Epithelial cell of esophagus (primary cell): ENCODE measurements at places on chromosomes 6 and 20.

DNA sequence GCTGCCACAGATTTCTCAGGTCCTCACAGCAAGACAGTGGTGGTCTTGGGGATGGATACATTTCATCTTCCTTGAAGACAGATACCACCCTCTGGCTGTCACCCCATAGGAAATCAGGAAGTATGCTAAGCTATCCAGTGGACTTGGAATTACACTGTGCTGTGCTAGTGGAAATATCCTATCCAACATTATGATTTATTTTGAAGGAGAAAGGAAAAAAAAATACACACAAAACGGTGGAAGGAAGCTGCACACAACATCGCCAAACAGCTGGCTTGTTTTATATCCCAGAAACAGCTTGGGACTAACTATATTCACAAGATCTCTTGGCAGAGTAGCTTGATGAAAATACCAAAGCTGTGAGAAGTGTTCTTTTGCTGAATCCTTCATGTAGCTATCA lies 257.6 kb downstream of the LAMA2 start:
- DNase-seq, result no peak

- DNase-seq, result no peak
Observed at GRCh38 chr6:166523782-166524559, 62.5 kb downstream of the RAMACL start.

GRCh38 chr6:5172897-5173474 lies 87.8 kb downstream of the LYRM4 start:
- no peak for DNase-seq

GRCh38 chr6:112153926-112154607 lies 66.7 kb downstream of the FAM229B start:
- DNase-seq, result peak; percentile 65

DNA sequence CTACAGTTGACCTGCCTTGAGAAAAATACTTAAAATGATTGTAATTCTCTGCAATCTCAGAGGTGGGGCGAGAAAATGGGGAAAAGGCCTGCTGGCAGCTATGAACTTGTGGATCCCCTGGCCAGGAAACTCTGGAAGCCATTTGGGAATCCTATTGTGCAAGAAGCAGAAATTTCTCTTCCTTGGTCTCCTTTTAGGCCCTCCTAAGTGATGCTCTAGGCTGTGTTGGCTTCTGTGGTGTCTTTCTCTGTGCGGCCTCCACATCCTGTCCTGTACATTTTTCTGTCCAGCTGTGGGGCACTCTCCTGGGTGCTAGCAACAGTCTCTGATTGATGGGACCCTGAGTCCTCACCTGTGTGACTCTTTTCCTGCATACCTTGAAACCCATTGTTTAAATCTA lies 290.9 kb downstream of the FARS2 start:
- no peak for DNase-seq

DNA sequence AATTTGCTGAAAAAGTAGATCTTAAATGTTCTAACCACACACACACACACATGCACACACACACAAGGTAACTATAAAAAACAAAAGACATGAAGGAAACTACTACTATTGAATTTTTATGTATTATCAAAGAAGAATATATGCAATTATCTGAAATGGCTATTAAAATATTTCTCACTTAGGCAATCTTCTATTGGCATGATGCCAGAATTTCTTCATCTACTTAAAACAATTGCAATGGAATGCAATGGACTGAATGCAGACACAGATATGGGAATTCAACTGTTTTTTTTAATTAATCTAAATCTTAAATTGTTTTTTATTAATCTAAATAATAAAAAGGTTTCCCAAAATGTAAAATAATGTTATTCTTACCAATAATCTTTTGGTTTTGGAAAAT lies 152.6 kb upstream of the SMLR1 start:
- DNase-seq, result peak; percentile 47

DNA sequence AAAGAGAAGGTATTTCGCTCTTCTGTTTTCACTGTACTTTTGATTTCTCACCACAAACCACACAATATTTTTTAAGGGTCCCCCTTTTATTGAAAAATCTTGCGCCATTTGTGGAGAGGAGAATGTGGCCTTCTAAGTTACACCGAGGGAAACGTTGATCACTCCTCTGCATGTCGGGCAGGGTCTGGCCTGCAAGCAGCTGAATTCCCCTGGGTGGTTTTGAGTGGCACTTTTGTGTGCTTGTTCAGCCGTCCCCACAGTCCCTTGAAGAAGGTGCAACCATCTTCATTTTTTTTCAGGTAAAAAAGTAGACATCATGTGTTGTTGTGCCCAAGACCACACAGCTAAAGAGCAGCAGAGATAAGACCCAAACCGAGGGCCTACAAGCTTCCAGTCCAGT lies 6.1 kb downstream of the GPR31 start:
- no peak for DNase-seq

DNA sequence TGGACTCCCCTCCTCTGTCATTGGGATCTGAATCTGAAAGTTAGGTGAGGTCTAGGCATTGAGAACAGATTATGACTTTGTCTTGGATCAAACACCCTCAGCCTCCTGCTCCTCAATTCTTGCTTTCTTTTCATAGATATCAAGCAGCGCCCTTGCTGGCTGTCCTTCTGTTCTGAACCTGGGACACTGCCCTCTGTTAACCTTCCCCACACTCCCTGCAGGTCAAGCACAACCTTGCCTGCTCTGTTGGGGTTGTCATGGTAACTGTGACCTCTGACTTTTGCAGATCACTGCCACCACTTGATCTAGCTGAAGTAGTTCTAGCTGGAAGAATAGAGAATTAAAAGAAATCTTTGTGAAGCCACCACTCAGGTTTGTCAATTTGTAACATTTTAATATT lies 16.4 kb upstream of the MICA start:
- no peak for DNase-seq

- DNase-seq, result no peak
Observed at GRCh38 chr20:62129731-62130531, 7.7 kb downstream of the LSM14B start.

DNA sequence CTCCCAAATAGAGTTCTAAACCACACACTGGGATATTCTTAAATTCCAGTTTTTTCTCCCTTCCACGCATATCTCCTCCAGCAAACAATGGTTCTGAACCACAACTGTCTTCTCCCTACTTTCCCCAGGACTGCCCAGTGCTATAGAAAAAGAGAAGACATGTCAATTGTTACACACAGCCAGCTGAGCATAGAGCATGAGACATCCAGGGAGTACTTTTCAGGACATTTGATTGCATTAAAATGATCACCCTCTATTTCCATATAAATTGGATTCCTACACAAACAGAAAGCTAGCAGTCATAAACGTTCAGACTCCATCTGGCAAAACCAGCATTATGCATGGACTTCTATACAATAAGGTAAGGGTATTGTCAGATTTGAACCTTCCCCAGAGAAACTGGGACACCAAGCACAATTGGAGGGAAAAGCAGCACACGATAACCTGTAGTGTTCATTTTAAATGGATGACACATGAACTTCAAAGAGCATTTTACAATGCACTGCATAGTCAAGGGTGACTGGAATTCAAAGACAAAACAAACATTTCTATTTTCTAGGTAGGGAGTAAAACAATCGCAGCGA lies 93.1 kb upstream of the HEY2 start:
- no peak for DNase-seq

GRCh38 chr6:67888546-67888885 lies 746.6 kb upstream of the ADGRB3 start:
- DNase-seq, result no peak

- no peak for DNase-seq
Observed at GRCh38 chr20:17315407-17316231, 88.8 kb downstream of the PCSK2 start.

DNA sequence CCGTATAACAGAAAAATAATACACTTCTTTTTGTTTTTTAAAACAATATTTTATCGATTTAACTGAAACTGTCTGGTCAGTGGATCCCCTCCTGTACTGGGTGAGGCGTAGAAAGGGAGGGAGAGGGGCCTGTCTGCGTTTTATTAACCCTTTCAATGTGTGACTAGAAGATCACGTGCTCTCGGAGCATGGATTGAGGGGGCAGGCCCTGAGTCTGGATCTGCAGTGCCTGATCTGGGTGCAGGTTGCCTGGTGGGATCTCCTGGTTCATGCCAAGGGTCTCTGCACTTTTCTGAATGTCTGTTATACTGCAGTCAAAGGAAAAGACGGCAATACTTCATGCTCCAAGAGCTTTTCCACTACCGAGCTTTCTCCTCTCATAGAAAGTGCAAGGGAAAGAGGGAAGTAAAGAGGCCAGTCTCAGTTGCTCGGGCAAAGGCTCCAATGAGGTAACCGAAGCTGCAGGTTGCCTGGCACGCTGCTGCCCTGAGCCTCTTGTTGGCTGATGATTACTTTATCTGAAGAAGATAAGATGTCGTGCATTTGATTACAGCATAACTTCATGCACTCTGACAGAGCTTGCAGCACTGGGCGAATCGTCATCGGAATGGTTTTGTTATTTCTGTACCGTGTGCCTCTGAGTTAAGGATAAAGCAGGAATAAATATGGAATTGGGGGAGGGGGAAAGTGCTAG lies 167.5 kb upstream of the PMEPA1 start:
- DNase-seq, result no peak

DNA sequence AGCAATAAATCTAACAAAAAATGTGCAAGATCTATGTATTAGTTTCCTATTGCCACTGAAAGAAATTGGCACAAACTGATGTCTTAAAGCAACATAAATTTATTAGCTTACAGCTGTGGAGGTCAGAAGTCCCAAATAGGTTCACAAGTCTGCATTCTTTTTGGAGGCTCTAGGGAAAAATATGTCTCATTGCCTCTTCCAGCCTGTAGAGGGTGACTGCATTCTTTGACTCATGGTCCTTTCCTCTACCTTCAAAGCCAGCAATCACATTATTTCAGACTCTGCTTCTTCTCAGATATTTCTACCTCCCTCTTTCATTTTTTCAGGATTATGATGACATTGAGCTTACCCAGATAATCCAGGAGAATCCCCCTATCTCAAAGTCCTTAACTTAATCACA lies 1531.1 kb downstream of the KHDRBS2 start:
- DNase-seq, result peak; percentile 0

DNA sequence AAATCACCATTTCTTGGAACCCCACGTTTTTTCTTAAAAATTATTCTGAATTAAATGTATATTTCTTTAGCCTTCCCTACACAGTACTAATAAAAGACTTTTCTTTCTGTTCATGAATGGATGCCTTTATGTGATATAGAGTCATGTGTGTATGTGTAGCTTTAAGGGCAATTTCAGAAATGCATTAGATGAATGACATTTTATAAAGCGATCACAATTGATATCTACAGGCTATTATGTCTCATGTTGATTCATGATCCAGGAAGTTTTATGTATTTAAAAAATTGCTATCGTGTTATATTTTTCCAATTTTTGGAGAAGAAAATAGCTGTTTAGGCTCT lies 81.3 kb downstream of the RNF144B start:
- DNase-seq, result no peak

DNA sequence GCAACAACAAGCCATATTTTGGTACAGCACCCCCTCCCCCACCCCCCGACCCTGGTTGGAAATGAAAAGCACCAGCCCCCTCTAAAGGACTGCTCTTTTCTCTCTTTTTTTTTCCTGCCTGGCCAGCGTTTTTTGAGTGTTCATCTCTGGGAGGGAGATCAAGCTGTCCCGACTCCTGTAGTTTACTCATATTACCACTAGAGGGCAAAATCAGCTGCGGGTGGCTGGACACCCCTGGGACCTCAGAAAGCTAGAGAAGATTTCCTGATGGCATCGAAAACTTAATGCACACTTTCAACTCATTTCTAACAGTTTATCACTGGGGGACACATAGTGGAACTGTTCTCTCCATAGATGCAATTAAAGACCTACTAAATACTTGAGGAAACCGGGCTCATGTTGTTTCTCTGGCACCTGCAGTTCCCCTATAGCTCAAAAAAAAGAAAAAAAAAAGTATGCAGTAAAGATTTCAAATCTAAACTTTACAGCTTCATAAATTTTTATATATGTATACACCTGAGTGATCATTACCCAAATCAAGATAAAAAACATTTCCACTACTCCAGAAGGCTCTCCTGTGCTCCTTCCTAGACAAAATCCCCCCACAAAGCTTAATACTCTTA lies 24.4 kb downstream of the CNBD2 start:
- peak; percentile 68 for DNase-seq

DNA sequence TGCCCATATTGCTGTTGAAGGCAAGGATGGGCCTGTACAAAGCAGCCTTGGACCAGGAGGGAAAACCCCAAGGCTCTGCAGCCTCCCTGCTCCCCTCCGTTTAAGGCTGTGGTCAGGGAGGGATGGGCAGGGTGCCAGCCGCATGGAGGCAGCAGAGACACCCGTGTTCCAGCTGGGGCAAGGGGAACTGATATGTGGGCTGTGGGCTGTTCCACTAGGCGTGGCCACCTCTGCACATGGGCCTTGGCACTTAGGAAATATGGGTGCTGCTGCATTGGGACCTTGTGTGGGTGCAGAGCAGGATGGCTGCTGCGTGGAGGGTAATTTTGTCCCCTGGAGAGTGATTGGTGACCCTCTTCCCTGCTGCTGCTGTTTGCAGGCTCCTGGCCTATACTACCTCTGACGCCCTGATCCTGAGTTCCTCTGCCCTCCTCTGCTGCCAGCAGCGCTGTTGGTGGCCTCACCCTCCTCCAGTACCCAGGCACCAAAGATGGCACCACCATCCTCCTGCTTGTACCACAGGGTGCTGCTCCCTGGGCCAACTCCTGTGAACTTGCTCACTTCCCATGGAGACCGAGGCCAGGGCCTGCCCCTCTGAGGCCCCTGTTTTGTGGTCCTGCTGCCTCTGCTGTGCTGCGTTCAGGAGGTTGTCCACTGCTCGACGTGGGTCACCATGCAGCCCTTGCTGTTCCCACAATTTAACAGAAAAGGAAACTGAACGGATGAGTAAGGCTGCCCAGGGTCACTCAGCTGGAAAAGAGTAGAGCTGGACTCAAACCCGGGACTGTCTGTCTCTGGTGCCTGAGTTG lies 35.3 kb downstream of the PANK2 start:
- DNase-seq, result no peak

GRCh38 chr20:13819885-13820645 lies 35.2 kb downstream of the NDUFAF5 start:
- DNase-seq, result peak; percentile 87

DNA sequence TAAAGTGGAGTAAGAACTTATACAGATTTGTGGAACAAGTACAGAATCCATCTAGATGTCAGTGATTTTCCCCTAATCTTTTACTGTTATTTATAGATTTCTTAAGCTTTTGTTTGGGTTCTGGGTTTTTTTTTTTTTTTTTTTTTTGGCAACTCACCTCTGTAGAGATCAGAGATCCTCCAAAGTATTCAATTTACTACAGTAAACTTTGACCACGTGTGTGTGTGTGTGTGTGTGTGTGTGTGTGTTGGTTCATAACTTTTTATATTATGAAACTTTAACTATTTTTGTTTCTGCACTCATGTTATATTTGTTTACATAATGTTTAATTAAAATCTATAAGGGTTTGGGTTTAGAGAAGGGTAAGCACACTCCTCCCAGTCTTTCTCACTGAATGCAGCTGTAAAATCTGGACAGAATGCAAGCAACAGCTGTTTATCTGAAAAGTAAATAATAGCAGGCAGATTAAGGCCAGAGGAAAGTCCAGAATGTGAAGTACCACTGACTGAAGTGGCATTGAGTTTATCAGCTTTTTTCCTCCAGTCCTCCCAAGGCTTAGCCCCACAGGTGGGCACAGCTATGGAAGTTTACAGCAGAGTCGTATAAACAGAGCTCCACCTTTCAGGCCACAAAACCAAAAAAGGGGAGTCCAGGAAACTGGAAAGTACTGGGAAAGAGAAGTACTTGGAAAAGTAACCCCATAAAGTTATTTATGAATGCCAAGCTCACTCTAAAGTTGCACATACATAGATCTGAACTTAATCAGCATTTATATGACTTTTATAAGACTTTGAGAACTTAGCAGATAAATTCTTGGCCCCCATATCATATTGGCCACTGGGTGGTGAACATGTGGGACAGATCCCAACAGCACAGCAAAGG lies 43.0 kb upstream of the CD2AP start:
- no peak for DNase-seq
